ENCODE measurements at places on chromosomes 3 and 15.

GRCh38 chr3:170709046-170709445 is 123.2 kb upstream of the SLC7A14 start:
- no peak for DNase-seq

GRCh38 chr3:146838221-146838620 is 233.1 kb upstream of the PLSCR5 start:
- DNase-seq, result no peak

GRCh38 chr3:58369038-58369437 is 36.3 kb downstream of the PXK start:
- DNase-seq, result no peak

DNA sequence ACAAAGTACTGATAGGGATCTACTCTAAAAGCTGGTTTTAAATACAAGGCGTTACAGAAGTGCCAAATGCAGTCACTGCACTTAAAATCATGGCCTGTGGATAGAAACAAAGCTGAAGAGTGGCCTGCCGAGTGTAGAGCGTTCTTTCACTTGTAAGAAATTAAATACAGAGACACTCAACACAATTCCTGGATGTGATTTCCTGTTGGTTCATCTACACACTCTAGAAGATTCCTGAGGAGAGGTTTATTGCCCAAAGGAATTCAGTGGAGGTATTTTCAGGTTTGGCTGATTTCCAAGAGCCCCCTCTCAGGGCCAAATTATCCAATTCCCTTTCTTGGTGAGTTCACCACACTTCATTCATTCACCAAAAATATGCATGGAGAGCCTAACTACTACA is 200.3 kb upstream of the IL12A start:
- no peak for DNase-seq

DNA sequence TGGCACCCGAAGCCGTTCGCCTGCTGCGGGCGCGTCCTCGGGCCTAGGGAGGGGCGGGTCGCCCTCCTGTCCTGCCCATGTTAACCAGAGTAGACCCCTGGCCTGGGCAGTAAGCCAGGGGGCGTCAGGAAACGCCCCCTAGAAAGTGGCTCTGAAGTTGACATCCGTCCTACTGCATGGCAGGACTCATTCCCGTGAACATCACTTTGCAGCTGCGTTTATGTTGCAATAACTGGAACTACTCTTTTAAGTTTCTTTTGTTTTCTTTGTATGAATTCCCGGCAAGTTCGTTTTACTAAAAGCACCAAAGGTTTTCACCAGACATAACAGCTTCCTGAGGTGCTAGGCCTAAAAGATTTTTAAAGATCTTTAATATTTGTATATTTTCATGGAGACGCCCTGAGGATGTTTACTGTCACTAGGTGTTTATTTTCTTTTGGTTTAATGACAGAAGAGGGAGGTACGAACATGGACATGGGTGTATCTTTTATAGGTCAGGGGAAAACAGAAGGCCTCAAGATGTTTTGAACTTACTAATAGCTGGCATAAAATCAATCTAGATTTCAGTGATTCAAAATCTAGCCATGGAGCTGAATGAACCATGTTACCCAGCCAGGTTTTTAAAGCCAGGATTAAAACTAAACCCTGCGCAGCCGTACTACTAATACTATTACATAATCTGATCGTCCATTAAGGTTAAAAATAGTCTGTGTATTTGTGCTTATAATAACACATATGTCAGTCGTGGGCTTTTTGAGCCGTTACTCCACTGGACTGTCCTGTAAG is 1.0 kb downstream of the C15orf61 start:
- DNase-seq, result no peak

- DNase-seq, result no peak
Measured at GRCh38 chr3:78013653-78014052, 973.8 kb downstream of the ROBO2 start.

DNA sequence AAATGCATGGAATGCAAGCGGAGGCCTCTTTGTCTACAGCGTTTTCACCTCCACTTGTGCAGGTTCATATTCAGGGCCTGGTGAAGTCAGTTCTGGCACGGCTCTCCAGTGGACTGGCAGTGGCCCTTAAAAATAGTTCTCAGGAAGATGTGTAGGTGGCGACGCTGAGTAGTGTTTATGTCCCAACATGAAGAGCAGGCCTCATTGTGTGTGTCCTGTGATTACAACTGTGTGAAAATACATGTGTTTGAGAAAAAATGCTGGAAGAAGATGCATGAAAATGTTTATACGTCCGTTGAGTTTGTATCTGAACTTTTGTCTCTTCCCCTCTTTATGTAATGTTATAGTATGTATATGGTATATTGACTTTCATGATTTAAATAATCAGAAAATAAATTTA is 7.2 kb downstream of the LIPC start:
- no peak for DNase-seq

GRCh38 chr15:101188637-101189408 is 63.0 kb downstream of the CHSY1 start:
- DNase-seq, result no peak

- DNase-seq, result no peak
Measured at GRCh38 chr3:65951836-65952505, 86.7 kb downstream of the MAGI1 start.
